ENCODE measurements at places on chromosomes 3 and 15.
A peak's percentile ranks its signal among the peaks of the same experiment; 100 is the strongest.

DNA sequence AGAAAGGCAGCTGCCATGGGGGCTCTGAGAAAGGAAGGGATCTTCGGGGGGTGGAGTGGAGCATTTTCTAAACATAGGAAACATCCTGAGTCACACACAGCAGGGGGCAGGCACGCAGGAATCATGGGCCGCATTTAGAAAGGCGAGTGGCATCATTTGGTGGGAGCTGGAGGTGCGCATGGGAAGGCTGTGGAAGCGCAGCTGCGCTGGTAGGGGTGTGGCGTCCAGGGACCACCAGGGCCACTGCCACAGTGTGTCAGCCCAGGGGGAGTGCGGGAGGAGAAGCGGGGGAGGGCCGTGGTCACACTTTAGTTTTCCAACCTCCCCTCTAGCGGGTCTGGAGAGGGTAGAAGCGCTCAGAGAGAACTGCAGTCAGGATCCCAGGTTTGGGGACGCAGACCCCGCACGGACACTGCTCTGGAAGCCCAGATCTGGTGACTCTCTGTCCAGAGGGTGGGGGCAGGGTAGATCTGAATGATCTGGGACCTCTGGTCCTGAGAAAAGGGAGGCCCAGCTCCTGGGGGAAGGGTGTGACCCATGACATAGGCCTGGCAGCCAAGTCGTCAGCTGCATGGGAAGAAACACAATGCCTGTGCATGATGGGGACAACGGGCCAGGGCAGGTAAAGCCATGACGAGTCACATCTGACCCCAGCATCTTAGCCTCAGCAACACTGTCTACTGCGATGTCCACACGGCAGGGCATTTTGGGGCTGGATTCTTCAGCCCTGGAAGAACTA lies 88.0 kb upstream of the IQSEC1 start:
- DNase-seq, result no peak

GRCh38 chr3:9448071-9448470 lies 50.7 kb downstream of the SETD5 start:
- DNase-seq, result no peak

DNA sequence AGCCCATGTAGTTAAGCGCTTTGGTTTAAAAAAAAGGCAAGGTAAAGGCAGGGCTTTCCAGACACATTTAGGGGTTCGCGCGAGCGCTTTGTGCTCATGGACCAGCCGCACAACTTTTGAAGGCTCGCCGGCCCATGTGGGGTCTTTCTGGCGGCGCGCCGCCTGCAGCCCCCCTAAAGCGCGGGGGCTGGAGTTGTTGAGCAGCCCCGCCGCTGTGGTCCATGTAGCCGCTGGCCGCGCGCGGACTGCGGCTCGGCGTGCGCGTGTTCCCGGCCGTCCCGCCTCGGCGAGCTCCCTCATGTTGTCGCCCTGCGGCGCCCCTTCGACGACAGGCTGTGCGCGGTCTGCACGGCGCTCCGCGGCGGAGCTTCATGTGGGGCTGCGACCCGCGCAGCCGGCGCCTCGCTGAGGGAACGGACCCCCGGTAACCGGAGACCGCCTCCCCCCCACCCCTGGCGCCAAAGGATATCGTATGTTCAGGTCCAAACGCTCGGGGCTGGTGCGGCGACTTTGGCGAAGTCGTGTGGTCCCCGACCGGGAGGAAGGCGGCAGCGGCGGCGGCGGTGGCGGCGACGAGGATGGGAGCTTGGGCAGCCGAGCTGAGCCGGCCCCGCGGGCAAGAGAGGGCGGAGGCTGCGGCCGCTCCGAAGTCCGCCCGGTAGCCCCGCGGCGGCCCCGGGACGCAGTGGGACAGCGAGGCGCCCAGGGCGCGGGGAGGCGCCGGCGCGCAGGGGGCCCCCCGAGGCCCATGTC lies 927 bp downstream of the SMAD6 start:
- no peak for DNase-seq

GRCh38 chr3:67557848-67558355 lies 96.5 kb downstream of the SUCLG2 start:
- no peak for DNase-seq

GRCh38 chr15:73872346-73872745 lies 1.0 kb upstream of the TBC1D21 start:
- DNase-seq, result peak; percentile 70

DNA sequence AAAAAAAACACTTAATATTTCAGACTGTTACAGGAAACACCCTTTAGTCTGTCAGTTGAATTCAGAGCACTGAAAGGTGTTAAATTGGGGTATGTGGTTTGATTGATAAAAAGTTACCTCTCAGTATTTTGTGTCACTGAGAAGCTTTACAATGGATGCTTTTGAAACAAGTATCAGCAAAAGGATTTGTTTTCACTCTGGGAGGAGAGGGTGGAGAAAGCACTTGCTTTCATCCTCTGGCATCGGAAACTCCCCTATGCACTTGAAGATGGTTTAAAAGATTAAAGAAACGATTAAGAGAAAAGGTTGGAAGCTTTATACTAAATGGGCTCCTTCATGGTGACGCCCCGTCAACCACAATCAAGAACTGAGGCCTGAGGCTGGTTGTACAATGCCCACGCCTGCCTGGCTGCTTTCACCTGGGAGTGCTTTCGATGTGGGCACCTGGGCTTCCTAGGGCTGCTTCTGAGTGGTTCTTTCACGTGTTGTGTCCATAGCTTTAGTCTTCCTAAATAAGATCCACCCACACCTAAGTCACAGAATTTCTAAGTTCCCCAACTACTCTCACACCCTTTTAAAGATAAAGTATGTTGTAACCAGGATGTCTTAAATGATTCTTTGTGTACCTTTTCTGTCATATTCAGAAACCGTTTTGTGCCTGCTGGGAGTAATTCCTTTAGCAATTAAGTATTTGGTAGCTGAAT lies 17.9 kb downstream of the TMEM43 start:
- DNase-seq, result no peak

DNA sequence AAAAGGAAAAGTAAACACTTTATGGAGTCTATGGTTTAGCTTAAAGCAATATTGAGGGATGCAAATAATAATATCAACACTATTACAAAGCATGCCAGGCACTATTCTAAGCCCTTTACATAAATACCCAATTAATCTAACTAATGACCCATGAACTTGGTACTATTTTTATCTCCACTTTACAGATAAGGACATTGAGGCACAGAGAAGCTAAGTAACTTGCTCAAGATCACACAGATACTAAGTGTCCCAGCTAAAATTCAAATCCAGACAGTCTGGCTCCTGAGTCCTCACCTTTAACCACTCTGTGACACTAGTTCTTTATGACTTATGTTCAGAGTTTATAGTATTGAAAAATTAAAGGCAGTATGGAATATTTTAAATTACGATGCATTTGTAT lies 5.6 kb downstream of the MBD4 start:
- no peak for DNase-seq

GRCh38 chr3:18681818-18682345 lies 256.7 kb upstream of the SATB1 start:
- no peak for DNase-seq

GRCh38 chr3:152277198-152277597 lies 8.5 kb downstream of the MBNL1 start:
- no peak for DNase-seq

DNA sequence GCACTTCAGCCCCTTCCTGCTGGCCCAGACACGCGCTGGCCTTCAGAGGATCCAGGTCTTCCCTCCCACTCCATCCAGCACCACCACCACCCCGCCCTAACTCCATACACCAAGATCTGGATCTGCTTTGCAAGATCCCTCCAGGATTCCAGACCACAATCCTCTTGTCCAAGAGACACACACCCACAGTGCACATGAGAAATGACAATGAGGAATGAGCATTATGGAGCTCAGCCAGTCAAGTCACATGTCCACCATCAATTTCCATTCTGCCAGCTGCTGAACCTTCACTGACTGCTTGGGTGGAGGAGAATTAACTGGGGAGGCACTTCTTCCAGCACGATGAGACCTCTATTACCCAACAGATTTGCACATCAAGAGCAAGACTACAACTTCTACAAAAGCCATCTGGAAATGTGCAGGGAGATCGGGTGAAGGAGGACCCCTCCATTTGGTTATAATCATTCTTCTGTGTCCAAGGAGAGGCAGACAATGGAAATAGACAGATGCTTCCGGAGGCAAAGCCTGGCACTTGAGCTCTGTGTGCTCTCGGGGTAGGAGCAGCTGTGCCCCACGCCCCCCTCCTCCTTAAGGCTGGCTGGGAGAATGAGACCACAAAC lies 12.3 kb upstream of the SPATA12 start:
- DNase-seq, result no peak

DNA sequence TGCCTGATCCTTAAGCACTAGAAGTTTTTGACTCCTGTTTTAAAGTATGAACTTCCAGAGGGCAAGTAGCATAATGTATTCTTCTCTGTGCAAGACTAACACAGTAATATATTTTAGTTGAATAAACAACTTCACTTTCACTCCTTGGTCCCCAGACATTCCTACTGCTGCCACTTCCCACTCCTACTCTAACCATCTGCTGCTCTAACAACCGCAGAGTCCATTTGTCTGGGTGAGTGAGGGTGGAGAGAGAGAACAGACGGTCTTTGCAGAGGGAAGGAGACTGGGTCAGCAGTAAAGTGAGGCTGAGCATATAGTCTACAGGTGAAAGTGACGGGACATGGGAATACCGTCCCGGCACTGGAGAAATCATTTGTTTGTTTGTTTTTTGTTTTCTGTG lies 301.0 kb upstream of the SLCO3A1 start:
- no peak for DNase-seq

GRCh38 chr15:78712797-78713515 lies 71.9 kb upstream of the CHRNB4 start:
- DNase-seq, result no peak

DNA sequence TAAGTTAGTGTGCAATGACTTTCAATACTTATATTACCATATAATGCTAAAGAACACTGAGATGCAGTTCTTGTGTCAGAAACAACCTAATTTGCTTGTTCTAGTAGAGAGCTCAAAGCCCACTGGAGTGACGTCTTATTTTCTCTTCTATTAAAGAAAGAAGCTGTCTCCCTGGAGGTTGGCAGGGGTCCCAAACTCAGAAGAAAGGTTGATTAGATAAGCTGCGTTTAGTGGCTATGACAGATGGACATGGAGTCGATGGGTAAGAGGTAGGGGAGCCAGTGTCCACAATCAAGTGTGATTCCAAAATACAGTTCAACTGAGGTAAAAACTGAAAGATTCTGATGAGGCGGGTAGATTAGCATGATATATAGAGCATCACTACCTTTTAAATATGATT lies 363.6 kb downstream of the NLGN1 start:
- no peak for DNase-seq

GRCh38 chr15:63560741-63561448 lies 36.3 kb upstream of the FBXL22 start:
- DNase-seq, result no peak

DNA sequence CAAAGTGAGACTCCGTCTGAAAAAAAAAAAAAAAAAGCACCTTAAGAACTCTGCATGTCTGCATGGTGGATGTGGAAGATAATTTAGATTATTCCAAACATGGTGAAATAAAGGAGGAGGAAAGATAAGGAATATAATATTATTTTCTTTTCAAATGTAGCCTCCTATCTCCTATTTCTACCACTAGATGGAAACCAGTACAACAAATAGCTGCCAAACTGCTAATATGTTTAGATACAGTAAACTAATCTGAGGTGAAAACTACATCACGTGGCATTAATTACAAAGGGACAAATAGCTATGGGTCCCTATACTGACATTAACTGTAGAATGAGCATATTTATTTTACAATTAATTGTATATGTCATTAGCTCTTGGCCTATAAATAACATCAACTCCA lies 197.8 kb downstream of the TBC1D5 start:
- no peak for DNase-seq

DNA sequence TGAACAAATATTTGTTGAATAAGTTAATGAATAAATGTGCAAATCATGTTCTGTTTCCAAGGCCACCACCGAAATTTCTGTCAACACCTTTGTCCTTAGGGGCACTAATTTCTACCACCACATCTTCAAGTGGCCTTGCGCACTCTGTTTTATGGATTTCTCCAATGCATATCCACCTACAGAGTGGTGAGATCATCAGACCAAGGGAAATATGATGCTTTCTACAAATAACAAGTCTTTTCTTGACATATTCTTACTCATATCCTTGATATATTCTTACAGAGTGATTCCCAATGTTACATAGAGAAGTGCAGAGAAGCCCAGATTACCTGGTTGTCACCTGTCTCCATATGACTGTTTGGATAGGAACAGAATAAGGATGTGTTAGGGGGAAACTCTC lies 36.1 kb upstream of the TMCO5A start:
- DNase-seq, result no peak

DNA sequence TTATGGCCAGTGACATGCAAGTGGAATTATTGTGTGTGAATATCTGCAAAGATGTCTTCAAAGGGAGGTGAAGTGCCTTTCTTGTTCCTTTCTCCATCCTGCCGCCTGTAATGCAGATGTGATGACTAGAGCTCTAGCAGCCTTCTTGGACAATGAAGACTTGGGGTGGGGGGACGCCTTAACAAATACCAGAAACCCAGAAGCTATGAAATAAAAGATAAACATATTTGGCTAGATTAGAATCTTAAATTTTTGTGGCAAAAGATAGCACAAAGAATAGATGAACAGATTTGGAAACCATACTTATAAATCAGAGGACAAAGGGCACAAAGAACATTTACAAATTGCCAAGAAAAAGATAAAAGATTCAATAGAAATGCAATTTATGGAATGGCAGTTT lies 56.1 kb downstream of the AMOTL2 start:
- DNase-seq, result no peak

- DNase-seq, result no peak
Measured at GRCh38 chr3:33054100-33055092, 42.5 kb downstream of the GLB1 start.

GRCh38 chr3:186165331-186165730 lies 56.4 kb upstream of the ETV5 start:
- DNase-seq, result no peak

GRCh38 chr3:180646187-180646790 lies 33.0 kb downstream of the CCDC39 start:
- no peak for DNase-seq

GRCh38 chr3:112456147-112456546 lies 43.1 kb downstream of the BTLA start:
- no peak for DNase-seq

GRCh38 chr3:133007601-133008000 lies 30.6 kb upstream of the TMEM108 start:
- no peak for DNase-seq

DNA sequence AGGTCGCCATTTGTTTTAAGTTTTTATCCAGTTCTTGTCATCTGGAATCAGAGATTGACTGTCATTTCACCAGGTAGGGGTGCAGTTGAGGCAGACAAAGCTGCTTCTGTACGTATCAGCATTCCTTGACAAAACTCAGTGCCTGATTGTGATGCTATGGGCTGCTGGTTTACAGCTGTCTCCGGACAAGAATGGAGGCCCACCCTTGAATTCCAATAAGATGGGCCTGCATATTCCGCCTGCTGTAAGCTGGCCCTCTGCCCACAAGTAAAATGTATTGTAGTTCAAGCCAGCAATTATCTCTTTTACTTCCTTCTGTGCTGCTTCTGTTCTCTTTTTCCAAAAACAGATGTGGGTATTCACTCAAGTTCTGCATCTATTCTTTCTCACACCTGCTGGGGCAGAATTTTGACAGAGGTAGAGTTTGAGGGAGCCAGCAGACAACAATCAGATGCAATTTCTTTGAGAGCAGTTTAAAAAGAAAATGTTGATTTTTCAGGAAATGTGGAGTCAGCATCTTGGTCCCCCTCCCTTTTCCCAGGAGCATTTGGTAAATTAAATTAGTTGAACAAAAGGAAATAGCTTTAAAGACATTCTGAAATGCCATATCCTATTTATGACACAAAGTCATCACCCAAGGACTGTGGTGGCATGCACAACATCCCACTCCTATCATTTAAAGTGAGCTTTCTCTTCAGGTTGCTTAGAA lies 53.5 kb downstream of the IQCH start:
- no peak for DNase-seq
